GF-D8 (cell line): ENCODE measurements at places on chromosomes 12 and 14.

- DNase-seq = peak; percentile 31
Observed at GRCh38 chr12:32671930-32672780, 6.9 kb upstream of the DNM1L start.

- DNase-seq = no peak
Observed at GRCh38 chr14:102210421-102211042, 70.8 kb downstream of the WDR20 start.

GRCh38 chr14:91158091-91158790 is 44.4 kb downstream of the DGLUCY start:
- DNase-seq = no peak

DNA sequence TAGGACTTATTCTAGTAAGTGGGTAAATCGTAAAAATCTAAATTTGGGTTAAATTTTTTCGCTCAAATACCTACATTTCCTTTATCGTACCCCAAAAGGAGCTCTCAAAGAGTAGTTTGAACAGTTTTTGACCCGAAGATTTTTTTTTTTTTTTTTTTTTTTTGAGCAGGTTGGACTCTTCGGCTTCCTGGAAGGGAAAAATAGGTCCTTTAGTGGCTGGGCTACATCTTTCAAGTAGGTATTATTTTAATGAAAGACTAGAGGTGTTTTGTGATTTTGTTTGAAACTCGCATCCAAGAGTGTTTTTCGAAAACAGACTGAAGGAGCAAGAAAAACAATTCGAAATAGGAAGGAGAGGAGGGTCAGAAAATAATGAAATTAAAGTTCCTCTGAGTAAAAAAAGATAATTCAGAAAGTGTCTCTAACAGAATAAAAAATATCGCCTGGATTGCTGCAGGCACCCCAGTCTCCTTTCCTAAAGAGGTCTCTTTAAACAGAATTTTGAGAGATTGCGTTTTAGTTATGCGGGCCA is 6.0 kb downstream of the CDKN1B start:
- no peak for DNase-seq

GRCh38 chr14:71049435-71050133 is 142.3 kb downstream of the PCNX1 start:
- no peak for DNase-seq
